Endodermal cell (in vitro differentiated cells): ENCODE measurements at places on chromosomes 5 and 9. TPM values are rescaled to one million over a fixed set of nuclear protein-coding genes. Genes with fewer than 3 reads are reported as not detected.

GRCh38 chr9:6426117-6426516 is 13.1 kb downstream of the UHRF2 start:
- DNase-seq, result no peak
- H3K4me3 ChIP-seq, result no peak overlapping the region
- H3K4me1 ChIP-seq, result no peaks in the 10 kb centered on the region

- no peak overlapping the region for H3K27ac ChIP-seq
- no peaks in the 10 kb centered on the region for H3K27me3 ChIP-seq
- H3K4me1 ChIP-seq, result no peaks in the 10 kb centered on the region
These were observed 20.0 kb upstream of the TEK start for GRCh38 chr9:27088981-27089380.

DNA sequence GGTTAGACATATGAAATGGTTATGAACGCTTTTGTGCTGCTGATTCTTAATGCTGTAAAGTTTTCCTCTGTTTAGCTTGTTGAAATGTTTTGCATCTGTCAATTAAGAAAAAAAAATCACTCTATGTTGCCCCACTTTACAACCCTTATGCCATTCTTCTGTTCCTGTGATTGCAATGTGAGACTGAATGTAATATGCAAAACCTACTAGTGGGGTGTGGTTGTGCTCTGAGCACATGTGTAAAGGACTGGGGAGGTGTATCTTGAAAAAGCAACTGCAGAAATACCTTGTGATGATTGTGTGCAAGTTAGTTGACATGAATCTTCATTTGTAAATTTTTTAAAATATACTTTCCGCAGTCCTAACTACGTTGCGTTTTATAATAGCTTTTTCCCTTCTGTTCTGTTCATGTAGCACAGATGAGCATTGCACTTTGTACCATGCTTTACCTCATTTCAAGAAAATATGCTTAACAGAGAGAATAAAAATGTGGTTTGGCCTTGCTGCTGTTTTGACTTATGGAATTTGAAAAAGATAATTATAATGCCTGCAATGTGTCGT is 357.0 kb upstream of the PIK3R1 start:
- H3K4me1 ChIP-seq, result no peaks in the 10 kb centered on the region
- H3K27me3 ChIP-seq, result no peaks in the 10 kb centered on the region
- H3K4me3 ChIP-seq, result no peak overlapping the region
- H3K27ac ChIP-seq, result no peak overlapping the region
- no peaks in the 10 kb centered on the region for H3K36me3 ChIP-seq

GRCh38 chr9:76910861-76911260 is 4.9 kb upstream of the PRUNE2 start:
- no peaks in the 10 kb centered on the region for H3K36me3 ChIP-seq
- no peaks in the 10 kb centered on the region for H3K4me1 ChIP-seq
- H3K27me3 ChIP-seq, result peaks cover 32% of the 10 kb centered on the region
- H3K27ac ChIP-seq, result no peak overlapping the region
- H3K4me3 ChIP-seq, result no peak overlapping the region

DNA sequence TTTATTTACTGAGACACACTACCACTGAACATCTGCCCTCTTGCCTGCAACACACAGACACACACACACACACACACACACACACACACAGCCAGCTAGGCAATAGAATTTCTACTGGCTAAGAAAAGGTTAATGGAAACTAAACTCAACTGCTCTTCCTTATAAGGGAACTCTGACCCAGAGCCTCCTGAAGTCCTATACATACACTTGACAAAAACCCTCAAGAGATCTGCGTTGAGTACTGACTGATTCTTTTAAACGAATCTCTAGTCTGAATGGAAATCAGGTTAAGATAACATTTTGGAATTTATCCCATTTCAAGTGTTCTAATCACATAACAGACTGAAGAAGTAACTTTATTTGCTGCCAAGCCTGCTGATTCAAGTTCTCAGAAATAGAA is 25.9 kb upstream of the TRPM3 start:
- H3K4me3 ChIP-seq, result no peak overlapping the region
- no peak overlapping the region for H3K27ac ChIP-seq
- no peak for DNase-seq
- no peaks in the 10 kb centered on the region for H3K27me3 ChIP-seq
- H3K36me3 ChIP-seq, result no peaks in the 10 kb centered on the region

- no peaks in the 10 kb centered on the region for H3K27me3 ChIP-seq
- H3K4me1 ChIP-seq, result peaks cover 5% of the 10 kb centered on the region
- H3K36me3 ChIP-seq, result no peaks in the 10 kb centered on the region
- no peak for DNase-seq
- no peak overlapping the region for H3K27ac ChIP-seq
These were observed 349.7 kb upstream of the RFX3 start for GRCh38 chr9:3875361-3876132.

GRCh38 chr9:95001720-95002119 is 275.2 kb downstream of the AOPEP start:
- H3K4me3 ChIP-seq, result no peak overlapping the region
- no peak overlapping the region for H3K27ac ChIP-seq
- H3K36me3 ChIP-seq, result no peaks in the 10 kb centered on the region
- DNase-seq, result no peak
- no peaks in the 10 kb centered on the region for H3K4me1 ChIP-seq
- peaks cover 51% of the 10 kb centered on the region for H3K27me3 ChIP-seq

- no peak for DNase-seq
- H3K4me1 ChIP-seq, result no peaks in the 10 kb centered on the region
- H3K27ac ChIP-seq, result no peak overlapping the region
- no peak overlapping the region for H3K4me3 ChIP-seq
- H3K36me3 ChIP-seq, result no peaks in the 10 kb centered on the region
These were observed 43.9 kb upstream of the ARAP3 start for GRCh38 chr5:141725891-141726290.

Gene TRPM6
- total RNA-seq, result 1.7 and 2.2 TPM in 2 replicates

Gene NUP214
- total RNA-seq, result 33.0 to 61.9 TPM (median 59.9 TPM) in 3 replicates

Gene HAUS6
- total RNA-seq, result 26.3 and 29.6 TPM in 2 replicates

Gene SURF6
- total RNA-seq, result 22.9 to 27.5 TPM (median 24.1 TPM) in 3 replicates

Gene GAS1
- 4.8 and 6.4 TPM in 2 replicates for total RNA-seq
